ENCODE measurements at places on chromosomes 2 and 18.
A peak's percentile ranks its signal among the peaks of the same experiment; 100 is the strongest.

- peak; percentile 61 for DNase-seq
Observed at GRCh38 chr18:3867864-3868311, 417.9 kb downstream of the TGIF1 start.

DNA sequence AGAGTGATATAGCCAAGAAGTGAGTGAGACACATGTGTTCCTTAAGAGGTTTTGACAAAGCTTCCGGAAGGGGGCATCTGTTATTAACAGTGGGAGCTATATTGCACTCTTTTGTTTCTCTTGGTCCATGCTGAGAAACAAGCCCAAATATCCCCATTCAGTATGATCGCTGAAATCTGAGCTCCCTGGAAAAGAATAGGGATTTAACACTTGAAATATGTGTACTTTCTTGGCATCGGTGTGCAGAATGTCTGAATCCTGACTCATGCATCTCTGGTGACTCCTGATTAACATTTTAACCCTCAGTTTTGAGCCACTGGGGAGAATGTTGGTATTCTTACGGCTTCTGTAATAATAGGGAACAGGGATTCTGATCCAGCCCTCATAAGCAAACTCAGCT is 448.1 kb downstream of the TSN start:
- DNase-seq: no peak

GRCh38 chr2:144529841-144530240 is 9.9 kb upstream of the ZEB2 start:
- no peak for DNase-seq

GRCh38 chr2:111523009-111523408 is 361.0 kb downstream of the ANAPC1 start:
- DNase-seq: no peak

DNA sequence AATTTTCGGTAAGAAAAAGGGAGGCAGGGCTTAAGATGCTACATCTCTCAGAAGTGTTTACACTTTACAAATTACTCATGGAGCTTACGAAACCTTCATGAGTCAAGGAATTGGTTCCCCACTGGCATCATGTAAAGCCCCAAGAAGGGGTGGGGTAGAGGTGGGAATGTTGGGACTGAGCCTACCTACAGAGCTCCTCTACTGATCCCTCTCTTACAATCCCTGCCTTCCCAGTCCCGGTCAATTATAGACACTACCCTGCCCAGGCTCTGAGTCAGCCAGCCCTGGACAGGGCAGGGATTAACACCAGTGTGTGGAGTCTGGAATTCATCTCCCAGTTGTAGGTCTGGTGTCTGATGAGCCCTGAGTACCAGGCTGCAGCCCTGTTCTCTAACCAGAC is 248.9 kb downstream of the PAX3 start:
- DNase-seq: no peak

- no peak for DNase-seq
Observed at GRCh38 chr2:224401641-224402342, at the start of gene FAM124B. Gene FAM124B, minus strand, starts transcription at chr2:224402107. Its CDS starts 339 bp downstream, at chr2:224401768.

DNA sequence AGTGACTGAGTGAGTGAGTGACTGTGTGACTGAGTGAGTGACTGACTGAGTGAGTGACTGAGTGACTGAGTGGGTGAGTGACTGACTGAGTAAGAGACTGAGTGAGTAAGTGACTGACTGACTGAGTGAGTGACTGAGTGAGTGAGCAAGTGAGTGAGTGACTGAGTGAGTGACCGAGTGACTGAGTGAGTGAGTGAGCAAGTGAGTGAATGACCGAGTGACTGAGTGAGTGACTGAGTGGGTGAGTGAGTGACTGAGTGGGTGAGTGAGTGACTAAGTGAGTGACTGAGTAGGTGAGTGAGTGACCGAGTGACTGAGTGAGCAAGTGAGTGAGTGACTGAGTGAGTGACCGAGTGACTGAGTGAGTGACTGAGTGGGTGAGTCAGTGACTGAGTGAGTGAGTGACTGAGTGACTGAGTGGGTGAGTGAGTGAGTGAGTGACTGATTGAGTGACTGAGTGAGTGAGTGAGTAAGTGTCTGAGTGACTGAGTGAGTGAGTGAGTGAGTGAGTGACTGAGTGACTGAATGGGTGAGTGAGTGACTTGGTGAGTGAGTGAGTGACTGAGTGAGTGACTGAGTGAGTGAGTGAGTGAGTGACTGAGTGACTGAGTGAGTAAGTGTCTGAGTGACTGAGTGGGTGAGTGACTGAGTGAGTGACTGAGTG is 13.3 kb downstream of the MAL start:
- DNase-seq: no peak

DNA sequence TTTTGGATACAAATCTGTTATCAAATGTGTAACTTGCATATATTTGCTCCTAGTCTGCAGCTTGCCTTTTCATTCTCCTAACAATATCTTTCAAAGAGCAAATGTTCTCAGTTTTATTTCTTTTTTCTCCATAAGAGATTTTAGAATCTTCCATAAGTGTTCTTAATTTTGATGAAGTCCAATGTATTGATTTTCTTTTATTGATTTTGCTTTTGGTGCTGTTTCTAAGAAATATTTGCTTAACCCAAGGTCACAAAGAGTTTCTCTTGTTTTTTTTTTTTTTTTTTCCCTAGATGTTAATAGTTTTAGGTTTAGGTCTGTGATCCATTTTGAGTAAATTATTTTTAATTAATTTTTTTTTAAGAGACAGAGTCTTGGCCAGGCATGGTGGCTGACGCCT is 75.8 kb upstream of the SPRED2 start:
- DNase-seq: no peak

DNA sequence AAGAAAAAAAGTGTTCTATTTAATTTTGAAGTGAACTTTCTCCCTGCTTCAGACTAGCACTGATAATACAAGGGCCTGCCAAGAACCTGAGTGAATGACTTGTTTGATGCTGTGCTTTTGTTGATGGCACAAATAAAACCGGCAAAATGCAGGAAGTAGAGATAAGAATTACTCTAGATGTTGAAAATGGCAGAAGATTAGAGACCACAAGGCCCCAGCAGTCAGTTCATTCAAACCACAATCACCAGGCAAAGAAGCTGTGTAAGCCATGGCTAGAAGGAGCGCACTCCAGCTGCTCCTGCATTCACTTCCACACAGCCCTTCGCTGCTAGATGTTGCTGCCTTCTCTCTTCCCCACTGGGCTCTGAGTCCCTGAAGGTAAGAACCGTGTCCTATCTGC is 297.1 kb downstream of the AGPS start:
- no peak for DNase-seq

GRCh38 chr2:217186152-217186551 is 326.3 kb upstream of the TNP1 start:
- no peak for DNase-seq

GRCh38 chr2:9217838-9218770 is 11.5 kb downstream of the ASAP2 start:
- no peak for DNase-seq

DNA sequence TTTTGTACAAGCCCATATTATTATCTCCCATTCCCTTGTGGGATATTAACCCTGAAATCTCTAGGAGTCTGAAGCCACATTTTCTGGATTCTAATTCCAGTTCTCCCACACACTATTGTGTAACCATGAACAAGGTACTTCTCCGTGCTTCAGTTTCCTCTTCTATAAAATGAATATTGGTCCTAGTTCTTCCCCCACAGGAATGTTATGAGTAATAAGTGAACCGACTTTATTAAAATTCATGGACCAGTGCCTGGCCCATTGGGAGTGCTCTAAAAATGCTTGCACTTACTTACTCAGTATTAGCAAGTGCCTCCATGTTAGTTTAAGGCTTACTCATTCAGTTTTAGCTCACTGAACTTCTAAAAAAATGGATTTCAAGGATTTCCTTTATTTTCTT is 1.4 kb upstream of the ACMSD start:
- no peak for DNase-seq

GRCh38 chr18:25456334-25457010 is 104.5 kb upstream of the ZNF521 start:
- no peak for DNase-seq
